H7 (cell line): ENCODE measurements at places on chromosomes 4 and X.

DNA sequence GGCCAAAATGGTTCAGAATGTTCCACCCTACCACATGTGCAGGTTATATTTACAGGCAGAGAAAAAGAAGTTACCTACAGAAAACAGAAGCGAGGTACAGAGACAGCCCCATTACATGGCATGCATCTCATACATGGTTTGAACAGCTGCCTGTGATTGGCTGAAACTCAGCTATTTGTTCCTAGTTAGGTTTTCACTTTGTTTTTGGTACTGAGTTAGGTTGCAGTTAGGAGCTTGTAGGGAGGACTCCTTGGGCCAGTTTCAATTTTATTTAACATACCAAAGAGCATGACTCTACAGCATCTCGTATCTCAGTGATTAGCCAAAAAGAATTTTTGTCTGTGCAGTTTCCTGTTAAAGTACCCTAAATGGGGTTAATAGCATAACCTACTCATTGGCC, 392.0 kb downstream of the MAPK10 start:
- DNase-seq = no peak

DNA sequence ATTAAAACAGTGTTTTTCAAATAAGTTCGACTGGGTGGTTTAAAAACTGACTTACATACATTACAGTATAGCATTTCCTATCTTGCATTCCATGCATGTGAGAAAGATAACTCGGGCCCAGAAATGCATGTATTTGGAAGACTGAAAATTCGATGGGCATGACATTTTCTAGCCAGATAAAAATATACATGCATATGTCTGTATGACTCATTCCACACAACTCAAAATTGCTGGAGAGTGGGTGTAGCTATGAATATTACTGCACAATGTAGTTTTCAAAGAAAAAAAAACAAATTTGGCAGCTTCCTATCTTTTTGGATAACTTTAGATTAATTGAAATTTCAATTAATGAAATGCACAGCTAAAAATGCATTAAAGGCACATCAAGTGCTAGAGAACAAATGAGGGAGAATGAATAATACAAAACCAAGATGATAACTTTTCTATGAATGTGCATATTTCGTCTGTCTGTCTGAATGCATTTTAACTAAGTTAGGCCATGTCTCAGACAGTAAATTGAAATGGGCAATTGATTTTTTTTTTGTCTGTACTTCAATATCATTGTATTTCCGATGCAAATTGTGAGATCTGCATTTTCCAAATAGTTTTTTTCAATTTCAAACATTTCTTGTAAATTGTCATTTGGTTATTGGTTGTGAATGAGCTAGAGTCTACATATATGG, 54.5 kb upstream of the GABRA2 start:
- no peak for DNase-seq

GRCh38 chrX:53089224-53089842, 4.6 kb upstream of the KANTR start:
- DNase-seq = peak; percentile 72

DNA sequence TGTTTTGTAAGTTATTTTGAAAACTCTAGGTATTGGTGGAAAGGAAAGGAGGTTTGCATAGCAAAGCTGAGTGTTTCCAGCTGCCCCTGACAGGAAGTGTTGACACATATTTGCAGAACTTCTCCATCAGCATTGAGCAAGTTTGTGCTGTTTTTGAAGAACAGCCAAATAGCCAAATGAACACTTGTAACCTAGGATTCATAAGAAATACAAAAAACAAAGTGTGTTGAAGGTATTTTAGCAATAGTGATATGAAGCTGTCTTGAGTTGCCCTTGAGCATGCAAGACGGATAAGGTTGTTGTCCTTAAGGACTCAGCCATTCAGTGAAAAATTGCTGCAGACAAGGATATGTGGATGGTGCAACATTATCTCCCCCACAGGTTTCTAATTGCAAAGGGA, 68.3 kb upstream of the PGM2 start:
- DNase-seq = no peak

- DNase-seq = no peak
Observed at GRCh38 chr4:71827826-71828225, 43.9 kb upstream of the GC start.

- no peak for DNase-seq
Observed at GRCh38 chr4:90546114-90546513, 418.9 kb downstream of the CCSER1 start.

GRCh38 chrX:10414862-10415261, 205.5 kb downstream of the MID1 start:
- DNase-seq = no peak

GRCh38 chrX:28278726-28279125, 297.5 kb upstream of the DCAF8L1 start:
- no peak for DNase-seq

- peak; percentile 45 for DNase-seq
Observed at GRCh38 chr4:182863501-182863900, 53.7 kb downstream of the DCTD start.

GRCh38 chr4:40856840-40857362, 107.1 kb downstream of the NSUN7 start:
- DNase-seq = peak; percentile 98

GRCh38 chr4:18880871-18881270, 859.3 kb upstream of the LCORL start:
- no peak for DNase-seq

DNA sequence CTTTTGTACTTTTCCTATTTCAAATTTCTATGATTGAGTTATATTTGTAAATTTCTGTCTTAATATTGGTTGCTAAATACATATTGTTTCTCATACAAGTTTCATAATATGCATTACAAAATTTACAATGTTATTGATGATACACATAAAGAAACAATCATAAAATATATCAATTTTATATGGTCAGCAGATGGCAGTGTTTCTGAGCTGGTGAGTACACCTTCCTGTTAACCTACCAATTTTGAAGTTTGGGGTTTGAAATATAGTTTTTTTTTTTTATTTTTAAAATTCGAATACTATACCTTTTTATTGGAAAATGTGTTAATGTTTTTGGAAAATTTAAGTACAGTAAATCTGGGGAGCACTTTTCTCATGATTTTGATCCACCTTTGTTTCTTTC, 1953.1 kb upstream of the ADGRL3 start:
- DNase-seq = no peak
